Right lung (tissue), 10 donors: ENCODE measurements at places on chromosomes 7 and 10.

- DNase-seq: no peak
These were observed 155.9 kb downstream of the CDK14 start for GRCh38 chr7:90752051-90752450.

DNA sequence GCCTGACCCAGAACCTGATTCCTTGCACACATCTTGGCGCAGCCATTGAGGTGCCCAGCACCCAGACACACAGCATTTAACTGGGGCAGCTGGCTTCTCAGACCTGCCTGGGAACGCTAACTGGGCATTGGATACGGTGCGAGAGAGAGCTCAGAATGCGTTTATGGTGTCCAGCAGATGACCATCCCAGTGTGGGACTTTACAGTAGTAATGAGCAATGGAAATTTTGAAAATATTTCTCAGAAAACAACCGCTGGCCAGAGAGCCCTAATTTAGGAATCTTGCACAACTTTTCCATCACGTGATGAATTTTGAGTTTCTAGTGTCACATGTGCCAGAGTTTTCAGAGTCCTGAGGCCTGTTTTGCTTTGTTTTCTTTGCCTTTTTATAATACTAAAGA, 78.2 kb upstream of the SEC61G start:
- no peak for DNase-seq

- no peak for DNase-seq
These were observed 15.5 kb upstream of the CRTAC1 start for GRCh38 chr10:98045785-98046389.

- DNase-seq: no peak
These were observed 512.9 kb downstream of the ATRNL1 start for GRCh38 chr10:115606086-115606485.

DNA sequence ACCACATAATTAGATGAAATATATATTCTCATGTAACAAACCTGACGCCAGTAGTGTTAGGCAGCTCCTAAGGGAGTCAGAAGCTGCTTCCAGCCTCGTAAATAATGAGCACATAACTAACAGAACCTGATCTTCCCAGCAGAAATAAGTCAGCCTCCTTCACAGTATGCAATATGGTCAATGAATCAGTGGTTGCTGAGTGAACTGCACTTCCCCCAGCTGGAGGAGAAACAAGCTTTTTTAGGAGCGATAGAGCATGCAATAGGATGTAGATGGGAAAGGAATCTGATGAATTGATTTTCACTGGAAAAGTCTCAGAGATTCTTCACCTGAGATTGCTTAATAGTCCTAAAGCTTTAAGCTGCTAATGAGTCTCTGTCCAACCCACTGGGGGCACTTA, 337.2 kb upstream of the LRGUK start:
- no peak for DNase-seq

DNA sequence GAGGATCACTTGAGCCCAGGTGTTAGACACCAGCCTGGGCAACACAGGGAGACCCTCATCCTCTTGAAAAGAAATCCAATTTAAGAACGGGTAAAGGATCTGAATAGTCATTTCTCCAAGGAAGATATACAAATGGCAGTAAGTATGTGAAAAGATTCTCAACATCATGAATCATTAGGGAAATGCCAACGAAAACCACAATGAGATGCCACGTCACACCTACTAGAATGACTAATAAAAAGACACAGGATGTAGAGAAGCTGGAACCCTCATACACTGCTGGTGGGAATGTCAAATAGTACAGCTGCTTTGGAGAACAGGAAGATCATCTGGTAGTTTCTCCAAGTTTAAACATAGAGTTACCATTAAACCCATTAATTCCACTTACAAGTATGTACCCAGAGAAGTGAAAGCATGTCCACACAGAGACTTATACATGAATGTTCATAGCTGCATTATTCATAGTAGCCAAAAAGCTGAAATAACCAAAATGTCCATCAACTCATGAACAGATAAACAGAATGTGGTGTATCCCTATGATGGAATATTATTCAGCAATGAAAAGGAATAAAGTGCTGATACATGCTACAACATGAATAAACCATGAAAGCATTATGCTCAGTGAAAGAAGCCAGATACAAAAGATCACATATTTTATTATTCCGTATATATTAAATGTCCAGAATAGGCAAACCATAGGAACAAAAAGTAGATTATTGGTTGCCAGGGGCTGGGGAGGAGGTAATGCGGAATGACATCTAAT, 13.1 kb upstream of the ZMIZ2 start:
- no peak for DNase-seq

DNA sequence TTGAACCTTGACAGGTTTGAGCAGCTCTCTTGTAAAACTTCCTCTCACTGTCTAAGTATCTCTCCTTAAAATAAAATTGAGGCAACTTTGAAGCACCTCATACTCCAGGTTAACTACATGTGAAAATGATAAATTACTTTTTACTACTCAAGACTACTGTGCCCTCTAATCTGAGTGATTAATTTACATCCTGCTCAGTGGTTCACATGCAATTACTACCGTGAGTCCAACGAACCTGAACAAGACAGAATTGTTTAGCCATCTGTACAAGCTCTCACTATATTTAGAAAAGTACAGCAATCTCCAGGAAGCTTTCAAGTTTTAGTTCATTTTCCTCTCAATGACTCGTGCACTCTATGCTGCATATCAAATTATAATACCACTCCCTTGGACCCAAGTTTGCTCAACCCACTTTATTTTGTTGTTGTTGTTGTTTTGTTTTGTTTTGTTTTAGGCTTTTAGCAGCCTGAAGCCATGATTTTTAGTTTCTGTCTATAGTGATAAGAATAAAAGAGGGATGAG, 21.2 kb downstream of the PDE1C start:
- no peak for DNase-seq

- no peak for DNase-seq
These were observed 275.5 kb downstream of the ELFN1 start for GRCh38 chr7:1945558-1945957.

- DNase-seq: no peak
These were observed 587 bp downstream of the HOXA10 start for GRCh38 chr7:27173511-27173955.

- no peak for DNase-seq
These were observed 15.7 kb upstream of the FLNC start for GRCh38 chr7:128814499-128814898.

DNA sequence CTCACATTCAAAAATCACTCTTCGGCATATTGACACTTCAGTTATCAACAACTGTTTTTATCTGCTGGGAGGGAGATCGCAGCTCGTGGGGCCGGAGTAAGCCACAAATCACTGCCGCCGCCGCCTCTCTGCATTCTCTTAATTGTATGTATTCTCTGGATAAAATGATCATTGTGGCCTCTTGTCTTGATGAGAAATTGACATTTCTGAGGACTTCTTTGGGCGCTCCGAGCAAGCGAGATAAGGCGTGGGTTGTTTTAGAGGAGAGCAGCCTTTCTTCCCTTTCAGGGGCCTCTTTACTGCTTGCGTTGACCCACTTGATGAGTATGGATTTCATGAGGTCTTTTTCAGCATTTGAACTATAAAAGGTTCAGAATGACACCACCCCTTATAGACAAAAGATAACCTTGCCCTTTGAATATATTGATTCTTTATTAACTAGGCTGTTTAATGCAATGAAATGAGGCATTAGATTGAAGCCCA, 130.6 kb downstream of the EBF3 start:
- DNase-seq: no peak

DNA sequence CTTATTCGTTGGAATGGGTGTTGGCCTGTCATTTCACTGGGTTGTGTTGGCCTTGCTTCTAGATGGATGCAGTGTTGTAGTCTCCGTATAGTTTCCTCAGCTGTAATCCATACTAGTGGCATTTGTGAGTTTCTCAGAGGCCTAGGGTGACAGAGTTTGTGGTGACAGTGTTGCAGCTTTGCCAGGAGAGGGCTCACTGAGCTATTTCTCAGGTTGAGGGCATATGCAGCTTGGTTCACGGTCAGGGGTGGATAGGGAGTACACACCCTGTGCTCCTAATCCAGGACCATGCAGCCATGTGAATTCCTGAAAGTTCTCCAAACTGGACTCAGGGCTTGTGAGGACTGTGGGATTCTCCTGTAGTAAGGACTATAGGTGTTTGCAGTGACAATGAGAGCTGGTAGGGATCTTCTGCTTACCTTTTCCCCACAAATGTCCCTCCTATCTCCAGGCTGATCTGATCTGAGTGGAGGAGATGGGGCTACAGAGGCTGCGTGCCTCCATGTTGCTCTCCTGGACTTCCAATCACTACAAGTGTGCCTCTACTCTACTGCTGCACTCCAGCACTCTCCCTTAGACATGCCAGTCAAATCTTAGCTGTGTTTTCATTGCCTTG, 229.0 kb downstream of the STK31 start:
- DNase-seq: no peak
